ENCODE measurements at places on chromosomes 2 and 18.

DNA sequence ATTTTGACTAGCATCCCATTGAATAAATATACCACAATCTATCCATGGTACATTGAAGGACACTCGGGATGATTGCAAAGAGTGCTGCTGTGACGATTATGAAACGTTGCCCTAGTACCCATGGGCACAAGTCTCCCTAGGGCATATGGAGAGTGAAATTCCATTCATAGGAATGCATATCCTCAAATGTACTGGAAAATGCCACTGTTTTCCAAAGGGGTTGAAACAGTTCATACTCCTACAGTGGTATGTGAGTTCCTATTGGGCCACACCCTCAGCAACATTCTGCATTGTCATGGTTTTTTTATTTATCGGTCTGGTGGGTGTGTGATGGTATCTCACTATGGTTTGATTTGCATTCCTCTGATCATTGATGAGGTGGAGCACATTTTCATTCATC lies 130.6 kb downstream of the TWIST2 start:
- DNase-seq = no peak
- no peak overlapping the region for H3K27ac ChIP-seq
- no peaks in the 10 kb centered on the region for H3K4me1 ChIP-seq
- H3K4me3 ChIP-seq = no peak overlapping the region

GRCh38 chr2:47783486-47784351 lies 774 bp downstream of the MSH6 start:
- no peaks in the 10 kb centered on the region for H3K27me3 ChIP-seq
- H3K4me1 ChIP-seq = peaks cover 22% of the 10 kb centered on the region
- H3K27ac ChIP-seq = peak overlapping the region; percentile 85
- peak overlapping the region; percentile 88 for H3K4me3 ChIP-seq

GRCh38 chr2:16607301-16607700 lies 58.3 kb downstream of the CYRIA start:
- no peaks in the 10 kb centered on the region for H3K27me3 ChIP-seq
- H3K27ac ChIP-seq = no peak overlapping the region
- no peak overlapping the region for H3K4me3 ChIP-seq
- DNase-seq = no peak

- H3K4me3 ChIP-seq = no peak overlapping the region
- peaks cover 6% of the 10 kb centered on the region for H3K36me3 ChIP-seq
- H3K4me1 ChIP-seq = peaks cover 4% of the 10 kb centered on the region
Measured at GRCh38 chr2:231988179-231988866, 26.8 kb downstream of the DIS3L2 start.

GRCh38 chr2:205474741-205475415 lies 207.4 kb upstream of the NRP2 start:
- no peak for DNase-seq
- peaks cover 26% of the 10 kb centered on the region for H3K27me3 ChIP-seq
- H3K4me3 ChIP-seq = no peak overlapping the region
- no peak overlapping the region for H3K27ac ChIP-seq
- H3K36me3 ChIP-seq = no peaks in the 10 kb centered on the region
- H3K4me1 ChIP-seq = peaks cover 3% of the 10 kb centered on the region

DNA sequence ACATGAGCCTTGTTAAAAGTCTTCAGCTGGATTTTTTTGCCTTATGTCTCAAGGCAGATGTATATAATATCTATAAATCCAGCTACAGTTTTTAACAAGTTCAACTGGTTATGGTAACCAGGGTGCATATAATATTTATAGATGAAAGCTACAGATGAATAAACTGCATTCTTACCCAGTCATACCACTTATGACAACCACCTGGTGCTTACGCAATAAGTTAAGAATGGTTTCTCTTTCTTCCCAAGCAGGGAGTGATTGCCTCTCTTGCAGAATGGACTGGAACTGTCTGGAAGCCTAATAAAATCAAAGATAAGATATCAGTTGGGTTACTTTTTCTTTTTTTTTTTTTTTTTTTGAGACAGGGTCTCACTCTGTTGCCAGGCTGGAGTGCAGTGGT lies 19.6 kb downstream of the DHX57 start:
- DNase-seq = no peak
- H3K27me3 ChIP-seq = no peaks in the 10 kb centered on the region
- H3K4me3 ChIP-seq = no peak overlapping the region
- no peak overlapping the region for H3K27ac ChIP-seq
- H3K36me3 ChIP-seq = peaks cover 27% of the 10 kb centered on the region
- H3K4me1 ChIP-seq = no peaks in the 10 kb centered on the region

GRCh38 chr18:23981369-23981980 lies 33.1 kb upstream of the TTC39C start:
- peaks cover 18% of the 10 kb centered on the region for H3K4me1 ChIP-seq
- H3K36me3 ChIP-seq = peaks cover 25% of the 10 kb centered on the region
- H3K27ac ChIP-seq = no peak overlapping the region
- DNase-seq = no peak
- no peak overlapping the region for H3K4me3 ChIP-seq
- H3K27me3 ChIP-seq = peaks cover 9% of the 10 kb centered on the region

DNA sequence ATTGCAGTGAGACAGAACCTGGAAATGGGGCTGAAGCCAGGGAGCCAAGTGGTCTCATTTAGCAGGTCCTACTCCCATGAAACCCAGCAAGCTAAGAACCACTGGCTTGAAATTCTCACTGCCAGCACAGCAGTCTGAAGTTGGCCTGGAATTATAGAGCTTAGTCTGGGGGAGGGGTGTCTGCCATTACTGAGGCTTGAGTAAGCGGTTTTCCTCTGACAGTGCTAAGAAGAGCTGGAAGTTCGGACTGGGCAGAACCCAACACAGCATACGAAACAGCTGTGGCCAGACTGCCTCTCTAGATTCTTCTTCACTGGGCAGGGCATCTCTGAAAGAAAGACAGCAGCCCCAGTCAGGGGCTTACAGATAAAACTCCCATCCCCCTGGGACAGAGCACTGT lies 305.7 kb upstream of the SETBP1 start:
- no peaks in the 10 kb centered on the region for H3K27me3 ChIP-seq
- DNase-seq = no peak
- H3K4me3 ChIP-seq = no peak overlapping the region
- no peak overlapping the region for H3K27ac ChIP-seq

DNA sequence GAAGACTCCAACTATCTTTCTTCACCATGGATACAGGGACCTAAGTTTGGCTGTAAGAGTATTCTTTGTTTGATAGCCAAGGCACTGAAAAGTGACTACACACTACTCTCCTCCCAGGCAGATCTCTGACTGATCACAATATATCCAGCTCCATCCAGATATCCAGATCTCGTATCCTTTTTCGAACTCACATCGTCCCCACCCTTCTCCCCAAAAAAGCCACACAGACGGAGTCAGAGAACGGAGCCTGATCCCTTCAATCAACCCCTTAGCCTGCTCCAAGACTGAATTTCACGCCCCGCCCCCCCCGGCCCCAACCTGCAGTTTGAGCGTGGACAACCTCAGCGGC lies 533 bp downstream of the DHX57 start:
- peaks cover 12% of the 10 kb centered on the region for H3K36me3 ChIP-seq
- peak overlapping the region; percentile 60 for H3K27ac ChIP-seq
- peak overlapping the region; percentile 95 for H3K4me3 ChIP-seq
- no peaks in the 10 kb centered on the region for H3K27me3 ChIP-seq
- DNase-seq = no peak

DNA sequence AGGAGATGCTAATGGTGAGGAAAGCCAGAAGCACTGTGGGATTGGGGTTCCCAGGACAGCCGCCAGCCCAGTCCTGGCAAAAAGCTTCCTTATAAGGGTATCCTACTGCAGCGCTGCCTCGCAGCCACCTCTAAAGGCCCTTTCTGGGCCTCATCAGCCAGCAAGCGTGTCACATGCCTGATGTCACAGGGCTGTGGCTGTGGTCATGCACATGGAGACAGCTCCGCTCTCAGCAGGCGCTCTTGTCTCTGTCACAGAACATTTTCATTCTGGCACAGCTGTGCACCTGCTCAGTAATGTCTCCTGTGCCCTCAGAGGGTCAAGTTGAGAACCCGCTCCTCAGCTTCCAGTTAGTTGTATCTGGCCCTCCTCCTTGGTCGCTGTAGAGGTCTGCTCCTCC lies 17.7 kb upstream of the MAL start:
- H3K4me3 ChIP-seq = no peak overlapping the region
- H3K27ac ChIP-seq = no peak overlapping the region
- DNase-seq = no peak
- no peaks in the 10 kb centered on the region for H3K4me1 ChIP-seq
- peaks cover 5% of the 10 kb centered on the region for H3K27me3 ChIP-seq
- no peaks in the 10 kb centered on the region for H3K36me3 ChIP-seq

DNA sequence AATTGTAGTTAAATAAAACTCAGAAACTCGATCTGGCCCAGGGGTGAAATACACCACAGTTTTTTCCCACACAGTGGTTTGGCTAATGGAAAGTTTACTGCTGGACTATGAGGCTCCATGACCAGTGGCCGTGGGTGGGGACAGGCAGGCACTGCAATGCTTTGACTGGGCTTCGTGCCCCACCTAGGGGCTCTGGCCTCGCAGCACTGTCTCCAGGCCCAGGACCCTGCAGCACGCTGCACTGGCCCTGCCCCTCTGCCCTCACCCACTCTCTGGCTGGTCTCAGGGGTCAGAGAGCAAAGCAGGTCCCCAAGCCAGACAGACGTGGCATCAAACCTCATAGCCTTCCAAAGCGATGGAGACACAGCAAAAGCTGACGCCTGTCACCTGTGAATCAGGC lies 13.4 kb upstream of the B3GNT7 start:
- no peak for DNase-seq
- H3K4me3 ChIP-seq = no peak overlapping the region
- H3K27me3 ChIP-seq = peaks cover 14% of the 10 kb centered on the region
- no peaks in the 10 kb centered on the region for H3K4me1 ChIP-seq
- H3K36me3 ChIP-seq = no peaks in the 10 kb centered on the region

GRCh38 chr18:44741511-44741910 lies 60.8 kb downstream of the SETBP1 start:
- peaks cover 16% of the 10 kb centered on the region for H3K36me3 ChIP-seq
- peaks cover 3% of the 10 kb centered on the region for H3K4me1 ChIP-seq
- H3K27ac ChIP-seq = no peak overlapping the region
- H3K4me3 ChIP-seq = no peak overlapping the region
- peaks cover 41% of the 10 kb centered on the region for H3K27me3 ChIP-seq

DNA sequence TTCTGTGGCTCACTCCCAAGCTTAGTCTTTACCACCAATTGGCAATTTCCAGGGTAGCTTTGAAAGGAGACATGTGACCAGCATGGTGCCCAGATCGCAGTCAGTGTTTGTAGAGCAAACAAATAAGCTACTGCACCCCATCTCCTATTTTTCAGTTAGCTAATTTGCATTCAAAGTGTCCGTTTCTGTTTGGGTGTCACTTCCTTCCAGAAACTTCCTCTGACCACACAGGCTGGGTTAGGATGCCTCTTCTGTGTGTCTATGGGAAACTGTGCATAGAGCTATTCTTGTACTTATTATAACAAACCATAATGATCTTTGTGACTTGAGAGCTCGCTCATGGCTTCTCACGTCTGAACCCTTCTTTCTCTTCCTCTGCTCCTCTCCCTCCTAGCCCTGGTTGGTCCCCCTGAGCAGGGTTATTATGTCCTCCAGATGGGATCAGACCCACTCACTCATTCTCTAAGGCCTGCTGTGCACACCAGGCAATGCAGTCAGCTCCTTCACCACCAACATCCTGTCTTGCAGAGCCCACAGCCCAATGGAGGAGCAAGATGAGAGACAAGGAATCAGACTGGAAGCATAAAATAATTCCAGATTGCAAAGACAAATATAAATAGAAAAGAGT lies 101.2 kb upstream of the ALK start:
- peaks cover 2% of the 10 kb centered on the region for H3K4me1 ChIP-seq
- H3K27me3 ChIP-seq = peaks cover 20% of the 10 kb centered on the region
- no peak overlapping the region for H3K4me3 ChIP-seq
- H3K27ac ChIP-seq = no peak overlapping the region
- peak; percentile 24 for DNase-seq

GRCh38 chr18:69647702-69648101 lies 247.0 kb downstream of the DOK6 start:
- DNase-seq = no peak
- H3K27ac ChIP-seq = no peak overlapping the region
- no peaks in the 10 kb centered on the region for H3K36me3 ChIP-seq
- no peak overlapping the region for H3K4me3 ChIP-seq
- no peaks in the 10 kb centered on the region for H3K4me1 ChIP-seq
- no peaks in the 10 kb centered on the region for H3K27me3 ChIP-seq

DNA sequence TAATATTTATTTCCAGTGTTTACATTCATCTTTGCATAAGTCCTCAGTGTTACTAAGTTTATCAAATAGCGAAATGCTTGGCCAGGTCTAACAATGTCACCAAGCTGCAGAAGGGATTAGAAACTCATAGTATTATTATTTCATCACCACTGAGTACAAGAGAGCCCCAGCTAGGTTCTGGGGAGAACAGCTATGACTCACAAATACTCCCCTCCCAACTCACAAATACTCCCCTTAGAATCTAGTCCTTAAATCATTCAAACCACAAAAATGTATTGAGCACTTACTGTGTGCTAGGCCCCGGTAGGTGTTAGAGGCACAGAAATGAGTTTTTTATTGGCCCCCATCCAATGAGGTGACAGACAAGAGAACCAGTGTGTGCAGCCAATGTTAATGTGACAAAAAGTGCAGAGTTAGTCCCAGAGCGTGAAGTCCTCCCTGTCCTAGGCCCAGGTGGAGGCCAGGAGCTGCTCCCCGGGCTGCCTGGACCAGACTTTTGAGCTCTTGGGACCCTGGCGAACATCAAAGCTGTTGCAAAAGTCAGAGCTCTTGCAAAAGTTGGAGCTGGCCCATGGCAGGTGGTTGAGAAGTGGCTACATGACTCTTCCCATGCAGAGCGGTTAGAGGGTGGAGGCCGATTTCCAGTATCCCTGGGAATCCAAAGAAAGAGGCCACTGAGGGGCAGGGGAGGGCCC lies 9.8 kb downstream of the STEAP3 start:
- no peak overlapping the region for H3K4me3 ChIP-seq
- no peak overlapping the region for H3K27ac ChIP-seq
- H3K4me1 ChIP-seq = no peaks in the 10 kb centered on the region
- no peaks in the 10 kb centered on the region for H3K36me3 ChIP-seq
- H3K27me3 ChIP-seq = peaks cover 2% of the 10 kb centered on the region

DNA sequence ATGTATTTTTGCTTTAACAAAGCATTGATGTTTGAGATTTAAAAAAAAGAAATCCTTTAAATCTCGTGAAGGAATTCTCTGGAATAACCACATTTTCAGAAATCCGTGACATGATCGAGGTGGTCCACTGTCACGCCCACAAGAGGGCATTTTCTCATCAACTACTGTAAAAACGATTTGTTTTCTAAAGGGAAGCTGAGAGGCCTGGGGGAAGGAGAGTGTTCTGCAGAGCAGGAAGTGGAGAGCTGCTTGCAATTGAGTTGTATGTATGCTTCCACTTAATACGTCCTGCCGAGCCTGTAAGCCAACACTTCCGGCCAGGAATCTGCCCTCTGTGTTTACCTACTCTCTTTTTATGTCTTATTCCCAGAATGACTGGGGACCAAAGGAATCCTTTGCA lies 19.4 kb downstream of the KLHL29 start:
- no peaks in the 10 kb centered on the region for H3K4me1 ChIP-seq
- no peak for DNase-seq
- no peak overlapping the region for H3K4me3 ChIP-seq
- H3K27me3 ChIP-seq = peaks cover 9% of the 10 kb centered on the region

DNA sequence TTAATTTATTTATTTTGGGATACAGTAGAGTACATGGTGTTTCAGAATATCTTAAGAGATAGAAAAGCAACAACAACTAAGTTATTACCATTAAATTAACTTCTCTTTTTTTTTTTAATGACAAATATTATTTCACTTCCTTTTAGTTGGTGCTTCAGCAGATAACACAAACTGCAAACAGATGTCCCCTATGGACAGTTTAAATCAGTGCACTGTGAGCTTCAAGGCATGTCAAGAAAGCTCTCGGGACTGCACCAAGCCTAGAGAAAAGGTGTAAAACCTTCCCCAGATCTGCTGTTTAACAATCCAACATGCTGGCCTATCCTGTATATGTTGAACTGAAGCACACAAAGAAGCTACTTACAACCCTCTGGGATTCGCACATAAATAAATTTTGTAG lies 122.7 kb downstream of the TCF4 start:
- H3K4me1 ChIP-seq = no peaks in the 10 kb centered on the region
- no peak for DNase-seq
- H3K27ac ChIP-seq = no peak overlapping the region
- no peaks in the 10 kb centered on the region for H3K36me3 ChIP-seq
- no peaks in the 10 kb centered on the region for H3K27me3 ChIP-seq
- H3K4me3 ChIP-seq = no peak overlapping the region
